ENCODE measurements at places on chromosomes 12 and 14.

- H3K27me3 ChIP-seq: no peaks in the 10 kb centered on the region
- H3K4me3 ChIP-seq: peak overlapping the region; percentile 96
- peaks cover 18% of the 10 kb centered on the region for H3K4me1 ChIP-seq
- no peak for DNase-seq
- peaks cover 2% of the 10 kb centered on the region for H3K36me3 ChIP-seq
These were observed 518 bp upstream of the OSBPL8 start for GRCh38 chr12:76560086-76560491.

DNA sequence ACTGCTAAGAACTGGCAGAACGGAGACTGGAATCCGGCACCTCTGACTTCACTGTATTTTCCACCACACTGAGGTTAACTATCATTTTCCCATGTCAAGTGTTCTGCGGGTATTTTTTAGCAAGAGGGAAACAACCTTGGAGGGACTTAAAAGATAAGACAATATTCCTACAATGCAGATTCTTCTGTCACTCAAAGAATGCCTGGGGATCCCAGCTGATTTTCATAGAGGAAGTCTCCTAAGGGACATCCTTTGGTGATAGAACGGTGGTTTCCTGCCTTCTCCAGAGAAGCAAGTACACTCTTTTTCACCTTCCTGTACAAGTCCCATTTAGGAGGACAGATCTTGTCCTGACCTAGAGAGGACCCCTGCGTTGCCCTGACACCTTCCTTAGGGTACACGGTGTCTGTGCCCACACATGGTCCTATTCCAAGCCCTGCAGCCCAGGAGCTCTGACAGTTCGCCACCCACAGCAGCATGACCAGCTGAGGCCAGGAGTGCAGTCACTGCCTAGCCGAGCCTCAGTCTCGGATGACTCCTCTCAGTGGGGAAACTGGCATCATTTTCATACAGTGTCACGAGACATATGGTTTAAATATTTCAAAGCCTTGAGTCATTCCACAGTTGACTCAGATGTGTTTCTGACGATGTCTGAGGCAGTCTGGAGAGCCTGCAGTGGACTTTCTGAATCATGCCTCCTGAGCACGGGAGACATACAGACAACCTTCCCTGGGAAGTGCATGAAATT, 181.3 kb upstream of the FKBP4 start:
- no peak for DNase-seq
- no peak overlapping the region for H3K4me3 ChIP-seq
- H3K27ac ChIP-seq: no peak overlapping the region
- no peaks in the 10 kb centered on the region for H3K4me1 ChIP-seq

- peaks cover 3% of the 10 kb centered on the region for H3K36me3 ChIP-seq
- H3K27ac ChIP-seq: no peak overlapping the region
- H3K27me3 ChIP-seq: no peaks in the 10 kb centered on the region
- peaks cover 37% of the 10 kb centered on the region for H3K4me1 ChIP-seq
- DNase-seq: no peak
- no peak overlapping the region for H3K4me3 ChIP-seq
These were observed 2.3 kb upstream of the CD69 start for GRCh38 chr12:9763025-9763424.

DNA sequence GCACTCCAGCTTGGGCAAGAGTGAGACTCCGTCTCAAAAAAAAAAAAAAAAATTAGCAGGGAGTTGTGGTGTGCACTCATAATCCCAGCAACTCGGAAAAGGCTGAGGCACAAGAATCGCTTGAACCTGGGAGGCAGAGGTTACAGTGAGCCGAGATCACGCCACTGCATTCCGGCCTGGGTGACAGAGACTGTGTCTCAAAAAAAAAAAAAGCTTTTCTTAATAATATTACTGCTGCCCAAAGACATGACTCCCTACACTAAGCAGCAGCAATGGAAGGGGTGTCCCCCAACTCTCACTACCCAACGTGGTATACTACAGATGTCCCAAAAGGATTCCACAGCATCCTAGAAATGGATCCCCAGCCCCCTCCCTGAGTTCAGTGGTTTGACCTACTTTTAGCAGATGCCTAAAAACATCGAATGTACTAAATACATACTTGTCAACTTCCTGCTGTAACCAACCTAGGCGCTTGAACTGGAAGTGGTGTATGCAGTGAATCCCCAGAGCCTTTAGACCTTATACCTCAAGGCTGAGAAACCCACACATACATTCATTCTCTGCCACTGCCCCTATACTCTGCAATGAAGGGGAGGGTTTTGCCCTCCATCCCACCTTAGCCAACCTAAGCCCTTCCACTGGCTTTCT, 8.5 kb upstream of the FKBP11 start:
- H3K36me3 ChIP-seq: peaks cover 31% of the 10 kb centered on the region
- no peak overlapping the region for H3K27ac ChIP-seq
- no peak overlapping the region for H3K4me3 ChIP-seq
- no peak for DNase-seq
- H3K27me3 ChIP-seq: no peaks in the 10 kb centered on the region
- peaks cover 19% of the 10 kb centered on the region for H3K4me1 ChIP-seq

DNA sequence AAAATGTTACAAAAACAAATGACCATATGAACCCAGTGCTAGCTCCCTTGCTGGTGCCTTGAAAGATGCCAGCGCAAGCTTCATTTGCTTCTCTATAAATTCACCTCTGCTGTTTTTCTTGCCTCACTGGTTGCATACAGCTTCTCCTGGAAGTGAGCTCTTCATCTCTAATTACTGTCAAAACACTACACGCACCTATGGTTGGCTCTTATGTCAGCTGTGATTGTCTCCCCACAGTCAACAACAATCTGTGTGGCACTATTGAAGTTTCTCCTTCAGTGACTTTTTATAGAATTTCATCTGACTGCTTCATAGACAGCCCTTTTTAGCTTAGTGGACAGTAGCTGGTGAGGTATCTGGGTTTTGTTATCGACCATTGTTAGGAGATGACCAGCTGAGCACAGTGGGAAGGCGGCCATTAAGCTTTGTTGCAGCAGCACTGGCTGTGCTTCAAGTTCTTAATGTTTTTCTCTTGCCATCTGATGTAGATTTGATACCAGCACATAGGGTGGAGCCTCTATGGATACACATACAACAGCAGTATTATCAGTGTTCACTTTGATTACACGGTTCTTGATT, 131.8 kb downstream of the KITLG start:
- H3K4me3 ChIP-seq: no peak overlapping the region
- H3K27ac ChIP-seq: no peak overlapping the region
- DNase-seq: no peak
- H3K4me1 ChIP-seq: no peaks in the 10 kb centered on the region

GRCh38 chr12:87376722-87377121, 652.5 kb downstream of the C12orf50 start:
- H3K4me1 ChIP-seq: no peaks in the 10 kb centered on the region
- H3K27ac ChIP-seq: no peak overlapping the region
- H3K4me3 ChIP-seq: no peak overlapping the region
- no peaks in the 10 kb centered on the region for H3K36me3 ChIP-seq

All from memory B cell (primary cell).